ENCODE measurements at places on chromosomes 1 and 21.

DNA sequence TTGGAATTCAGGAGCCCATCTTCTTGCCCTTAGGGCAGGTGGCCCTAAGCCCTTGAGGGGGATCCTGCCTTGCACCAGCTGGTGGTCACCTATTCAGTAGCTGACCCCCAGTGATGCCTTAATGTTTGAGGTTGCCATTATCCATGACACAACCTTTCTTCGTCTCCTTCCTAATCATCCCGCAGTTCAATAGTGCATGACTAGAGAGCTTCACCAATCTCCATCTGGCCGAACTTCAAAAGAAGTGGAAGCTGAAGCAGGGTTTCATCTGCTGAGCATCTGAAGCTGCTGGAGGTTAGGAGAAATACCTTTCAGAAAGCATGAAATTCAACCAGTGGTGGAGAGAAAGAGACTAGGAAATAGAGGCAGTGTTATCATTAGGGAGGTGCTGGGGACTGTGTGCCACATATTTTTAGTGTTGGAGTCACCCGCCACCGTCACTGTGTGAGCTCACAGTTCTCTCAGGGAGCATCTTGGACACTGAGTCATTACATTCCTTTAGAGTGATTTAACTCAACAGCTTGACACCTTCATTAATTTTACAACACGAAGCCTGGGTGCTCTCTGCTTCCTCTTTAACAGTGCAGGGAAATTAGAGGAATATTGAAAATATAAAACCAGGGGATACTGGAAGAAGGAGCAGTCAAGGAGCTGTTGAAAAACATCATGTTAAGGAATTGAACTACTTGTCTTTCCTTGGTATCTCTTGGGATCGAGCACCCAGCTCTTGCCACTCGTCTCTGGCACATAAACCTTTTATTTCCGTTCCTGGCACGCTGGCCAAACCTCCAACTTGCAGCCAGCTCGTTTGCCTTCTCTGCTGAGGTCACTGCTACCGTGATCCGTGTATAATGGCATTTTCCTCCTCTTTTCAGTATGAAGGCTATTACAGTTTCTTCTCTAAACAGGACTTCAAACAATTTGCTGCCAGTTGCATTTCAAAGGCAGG, 53.6 kb downstream of the PEX14 start:
- no peak for DNase-seq

DNA sequence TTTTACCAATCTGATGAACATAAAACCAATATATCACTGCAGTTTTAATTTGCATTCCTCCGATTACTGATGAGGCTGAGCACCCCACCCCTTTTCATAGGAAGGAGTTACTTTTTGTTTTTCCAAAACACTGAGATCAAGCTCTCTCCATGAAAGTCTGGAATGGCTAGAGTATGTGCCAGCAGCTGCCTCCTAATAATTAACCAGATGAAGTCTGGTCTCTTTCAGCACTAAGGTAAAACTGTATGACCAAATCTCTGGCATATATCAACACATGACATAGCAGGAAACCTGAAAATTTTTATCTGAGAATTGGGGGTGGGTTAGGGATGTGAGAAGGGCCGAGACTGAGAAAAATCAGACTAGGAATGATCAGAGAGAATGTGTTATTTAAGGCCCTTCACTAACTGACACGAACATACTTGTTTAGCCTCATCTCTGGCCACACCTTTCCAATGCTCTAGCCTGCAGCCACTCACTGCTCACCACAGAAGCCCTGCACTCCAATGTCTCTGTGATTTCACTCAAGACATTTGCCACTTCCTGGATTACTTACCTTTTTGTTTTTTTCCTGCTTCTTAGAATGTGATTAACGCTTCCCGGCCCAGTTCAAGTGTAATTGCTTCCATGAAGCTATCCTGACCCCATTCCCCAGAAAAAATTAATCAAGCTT, 34.7 kb downstream of the WASF2 start:
- DNase-seq: no peak

DNA sequence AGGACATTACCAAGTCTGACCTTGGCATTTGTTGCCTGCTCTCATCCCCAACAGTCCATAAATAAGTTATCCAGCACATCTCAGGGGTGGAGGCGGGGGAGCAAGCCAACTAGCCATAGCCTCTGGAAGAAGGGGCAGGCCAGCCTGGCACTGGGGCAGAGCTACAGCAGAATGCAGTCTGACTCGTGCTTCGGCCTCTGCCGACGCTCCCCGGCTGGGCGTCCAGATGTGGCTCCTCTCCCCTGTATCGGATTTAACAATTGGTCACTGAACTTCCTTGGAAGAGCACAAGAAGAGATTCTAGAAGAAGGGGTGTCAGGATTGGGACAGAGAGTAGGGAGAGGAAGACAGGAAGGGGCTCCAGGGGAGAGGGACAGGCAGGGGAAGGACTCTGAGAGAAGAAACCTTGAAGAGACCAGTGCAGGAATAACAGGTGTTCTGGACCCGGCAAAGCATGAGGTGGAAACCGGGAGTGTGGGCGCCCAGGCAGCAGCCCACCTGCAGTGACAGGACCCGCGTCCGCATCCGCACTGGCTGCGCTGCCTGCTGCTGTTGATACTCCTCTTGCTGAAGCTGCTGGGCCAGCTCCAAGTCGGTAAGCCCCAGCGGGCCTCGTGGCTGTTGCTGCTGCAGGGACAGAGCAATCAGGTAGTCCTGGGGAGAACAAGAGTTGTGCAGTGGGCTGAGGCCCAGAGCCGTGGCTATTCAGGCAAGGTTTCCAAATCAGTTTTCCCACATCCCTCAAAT, 9.4 kb downstream of the MINDY1 start:
- no peak for DNase-seq

GRCh38 chr1:204426035-204426436, 14.4 kb upstream of the PPP1R15B start:
- no peak for DNase-seq

Measured in stimulated activated CD4-positive, alpha-beta T cell treated with anti-CD3 and anti-CD28 coated beads, TNF-alpha, amount 100 ng/mL, for 48 hours (primary cell).